ENCODE measurements at places on chromosomes 2 and 18.

GRCh38 chr2:197926673-197927072 is 122.3 kb downstream of the PLCL1 start:
- no peak for DNase-seq

- no peak for DNase-seq
Measured at GRCh38 chr2:96798733-96799622, 17.1 kb upstream of the CNNM3 start.

DNA sequence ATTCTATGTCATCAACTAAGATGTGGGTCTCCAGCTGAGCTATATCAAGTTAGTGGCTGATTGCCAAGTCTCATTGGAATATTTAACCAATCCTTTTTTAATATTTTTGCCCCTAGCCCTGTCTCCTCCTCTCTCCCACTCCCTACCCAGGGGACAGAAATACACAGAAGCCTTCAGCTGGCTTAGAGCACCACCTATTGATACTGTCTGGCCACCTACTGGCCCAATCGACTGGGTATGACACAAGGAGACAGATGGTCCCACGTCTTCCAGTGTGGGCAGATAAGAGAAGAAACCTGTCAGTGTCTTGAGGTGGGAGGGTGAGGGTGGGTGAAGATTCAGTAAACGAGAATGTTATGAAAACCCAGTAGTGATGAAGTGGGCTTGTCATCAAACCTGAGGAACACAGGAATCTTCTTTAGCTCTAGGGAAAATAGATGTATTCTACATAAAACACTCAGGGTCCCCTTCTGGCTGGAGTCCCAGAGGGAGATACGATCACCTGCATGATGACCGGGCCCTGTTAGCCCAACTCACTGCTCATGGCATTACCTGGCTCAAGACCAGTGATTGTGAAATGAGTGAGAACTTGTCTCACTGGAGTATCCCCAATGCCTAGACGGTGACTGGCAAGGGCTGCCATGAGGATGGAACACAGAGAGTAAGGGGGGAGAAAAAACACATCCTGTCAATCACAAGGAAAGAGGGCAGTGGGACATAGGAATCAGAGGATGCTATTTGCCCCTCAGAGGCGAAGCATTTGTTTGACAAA is 26.7 kb downstream of the POLR1A start:
- peak; percentile 31 for DNase-seq

DNA sequence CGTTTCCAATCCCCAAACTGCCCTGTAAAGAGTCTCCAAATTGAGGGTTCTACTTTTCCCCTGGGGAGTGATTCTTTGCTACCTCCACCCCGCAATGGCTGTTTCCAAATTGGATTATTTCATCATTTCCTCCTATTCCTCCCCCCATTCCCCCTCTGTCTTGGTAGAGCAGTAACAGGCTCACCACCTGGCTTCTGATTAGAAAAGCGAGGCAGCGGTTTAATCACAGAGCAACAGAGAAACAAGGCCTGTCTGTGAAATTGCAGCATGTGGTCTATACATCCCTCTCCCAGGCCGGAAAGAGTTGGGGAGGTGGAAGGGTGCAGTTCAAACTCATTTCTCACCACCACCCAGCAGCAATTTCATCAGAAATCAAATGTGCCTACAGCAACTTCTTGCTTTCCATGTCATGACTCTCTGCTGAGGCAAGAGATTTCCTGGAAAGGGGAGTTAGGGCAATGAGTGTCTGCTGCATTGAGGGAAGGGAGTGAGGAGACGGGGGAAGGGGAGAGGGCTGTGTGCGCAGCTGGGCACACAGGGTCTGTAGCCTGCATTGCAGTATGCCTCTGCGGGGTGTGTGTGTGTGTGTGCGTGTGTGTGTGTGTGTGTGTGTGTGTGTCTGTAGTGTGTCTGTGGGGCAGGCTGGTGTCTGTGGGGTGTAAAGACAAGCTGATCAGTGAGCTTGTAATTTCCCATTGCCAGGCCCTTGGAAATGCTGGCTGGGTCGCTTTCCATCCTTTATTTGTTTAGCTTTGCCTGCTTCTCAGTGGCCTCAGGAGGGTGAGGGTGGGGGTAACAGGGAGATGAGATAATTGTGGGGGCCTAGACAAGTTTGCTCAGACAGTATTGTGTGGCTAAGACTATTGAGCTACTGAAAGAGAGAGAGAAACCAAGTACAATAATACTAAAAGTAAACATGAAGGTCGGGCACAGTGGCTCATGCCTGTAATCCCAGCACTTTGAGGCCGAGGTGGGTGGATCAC is 13.5 kb upstream of the IGFBP2 start:
- no peak for DNase-seq

DNA sequence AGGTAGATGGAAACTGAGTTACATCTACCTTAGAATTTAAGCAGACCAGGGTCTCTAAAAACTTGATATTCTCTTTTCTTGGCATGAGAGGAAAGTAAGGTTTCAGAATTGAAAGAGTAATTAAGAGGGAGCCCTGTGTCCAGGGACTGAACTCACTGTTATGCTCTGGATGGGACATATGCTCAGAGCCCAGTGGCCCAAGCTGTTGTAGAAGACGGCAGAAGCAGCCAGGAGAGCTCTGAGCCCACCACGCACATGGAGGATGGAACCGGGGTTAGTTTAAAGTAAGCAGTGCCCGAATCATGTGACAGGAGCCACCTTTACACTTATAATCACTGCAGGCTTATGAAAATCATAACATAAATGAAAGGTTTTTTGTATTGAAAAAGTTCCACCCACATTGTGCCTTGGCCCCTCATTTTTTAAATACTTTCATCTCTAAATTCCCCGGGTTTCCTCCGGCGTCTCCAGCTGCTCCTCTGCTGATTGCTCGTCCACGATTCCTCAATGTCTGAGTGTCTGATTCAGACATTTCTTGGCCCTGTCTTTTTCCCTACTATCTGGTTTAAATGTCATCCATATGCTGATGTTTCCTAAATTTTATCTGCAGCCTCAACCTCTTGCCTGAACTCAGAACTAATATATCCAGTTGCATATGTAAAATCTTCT is 36.1 kb upstream of the SPTBN1 start:
- no peak for DNase-seq

- DNase-seq: no peak
Measured at GRCh38 chr2:111678651-111679050, 205.3 kb downstream of the ANAPC1 start.

- no peak for DNase-seq
Measured at GRCh38 chr2:16326711-16327300, 338.8 kb downstream of the CYRIA start.

DNA sequence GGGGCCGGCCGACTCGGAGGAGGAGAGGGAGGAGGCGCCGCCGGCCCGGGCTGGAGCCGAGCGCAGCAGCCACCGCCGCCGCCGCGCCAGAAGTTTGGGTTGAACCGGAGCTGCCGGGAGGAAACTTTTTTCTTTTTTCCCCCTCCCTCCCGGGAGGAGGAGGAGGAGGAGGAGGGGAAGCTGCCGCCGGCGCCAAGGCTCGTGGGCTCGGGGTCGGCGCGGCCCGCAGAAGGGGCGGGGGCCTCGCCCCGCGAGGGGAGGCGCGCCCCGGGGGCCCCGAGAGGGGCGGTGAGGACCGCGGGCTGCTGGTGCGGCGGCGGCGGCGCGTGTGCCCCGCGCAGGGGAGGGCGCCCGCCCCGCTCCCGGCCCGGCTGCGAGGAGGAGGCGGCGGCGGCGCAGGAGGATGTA is 316 bp downstream of the CRIM1 start:
- no peak for DNase-seq

DNA sequence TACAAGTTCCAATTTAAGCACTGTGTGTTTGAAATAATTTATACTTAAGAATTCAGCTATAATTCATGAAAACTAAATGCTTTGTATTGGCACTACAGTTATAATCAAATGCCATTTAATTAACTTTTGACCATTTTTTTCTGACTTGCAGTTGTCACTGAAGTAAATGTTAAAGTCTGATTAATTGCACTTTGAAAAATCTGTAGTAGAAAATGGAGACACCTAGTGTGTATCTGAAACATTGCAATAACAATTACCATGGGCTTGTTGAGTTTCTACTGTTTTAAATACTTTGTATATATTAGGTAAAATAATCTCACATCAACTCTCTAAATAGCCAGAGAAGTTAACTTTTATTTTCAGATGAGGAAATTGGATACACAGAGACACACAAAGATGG is 458.6 kb upstream of the FSIP2 start:
- DNase-seq: no peak

DNA sequence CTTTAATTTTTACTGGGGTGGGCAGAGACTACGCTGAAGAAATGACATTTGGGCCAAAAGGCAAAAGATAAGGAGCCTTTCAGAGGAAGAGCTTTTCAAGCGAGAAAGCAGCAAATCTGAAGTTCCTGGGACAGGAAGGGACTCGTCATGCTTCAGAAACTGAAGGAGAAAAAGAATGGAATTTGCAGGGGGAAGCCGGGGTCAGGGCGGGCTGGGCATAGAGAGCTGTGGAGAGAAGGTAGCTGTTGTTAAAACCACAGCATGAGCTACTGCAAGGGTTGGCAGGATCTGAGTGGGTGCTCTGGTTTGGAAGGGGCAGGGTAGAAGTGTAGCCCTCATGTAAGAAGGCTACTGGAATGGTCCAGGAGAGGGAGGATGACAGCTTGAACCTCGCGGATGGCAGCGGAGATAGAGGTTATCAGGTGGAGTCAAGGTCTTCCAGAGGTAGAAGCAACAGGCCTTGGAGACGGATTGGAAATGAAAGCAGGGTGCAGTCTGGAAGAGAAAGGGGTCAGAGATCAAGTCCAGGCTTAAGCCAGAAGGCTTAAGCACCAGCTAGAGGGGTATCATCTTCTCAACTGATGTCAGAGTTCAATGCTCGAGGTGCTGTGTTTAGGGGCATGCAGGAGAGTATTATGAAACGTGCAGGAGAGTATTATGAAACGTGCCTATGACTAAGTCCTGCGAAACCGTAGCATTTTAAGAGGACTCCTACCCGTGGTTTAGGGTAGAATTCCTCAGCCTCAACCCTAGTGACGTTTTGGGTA is 18.9 kb downstream of the ATP8B1 start:
- no peak for DNase-seq

DNA sequence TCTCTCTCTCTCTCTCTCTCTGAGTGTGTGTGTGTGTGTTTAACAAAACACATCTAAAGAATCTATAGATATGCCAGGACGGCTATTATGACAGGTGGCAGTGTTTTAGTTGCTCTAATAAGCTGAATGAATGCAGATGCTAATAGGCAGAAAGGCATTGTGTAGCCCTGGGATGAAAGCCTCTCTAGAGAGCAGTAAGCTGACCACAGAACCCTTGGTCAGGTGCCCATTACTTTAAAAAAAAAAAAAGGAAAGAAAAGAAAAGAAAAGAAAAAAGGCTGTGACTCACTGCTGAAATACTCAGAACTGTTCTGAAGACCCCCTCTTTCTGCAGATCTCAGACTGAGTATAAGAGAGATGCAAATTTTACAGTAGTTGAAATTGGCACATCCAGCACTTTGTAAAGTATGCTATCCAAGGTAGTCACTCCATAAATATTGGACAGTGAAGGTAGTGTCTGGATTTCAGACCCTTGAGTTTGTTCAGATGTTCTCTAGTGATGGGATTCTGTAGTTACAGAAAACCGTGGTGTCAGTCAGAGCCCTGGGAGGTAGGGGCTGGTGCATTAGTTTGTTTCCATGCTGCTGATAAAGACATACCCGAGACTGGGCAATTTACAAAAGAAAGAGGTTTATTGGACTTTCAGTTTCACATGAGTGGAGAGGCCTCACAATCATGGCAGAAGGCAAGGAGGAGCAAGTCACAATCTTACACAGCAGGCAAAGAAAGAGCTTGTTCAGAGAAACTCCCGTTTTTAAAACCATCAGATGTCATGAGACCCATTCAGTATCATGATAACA is 30.9 kb downstream of the OSBPL6 start:
- DNase-seq: no peak
